T-cell (primary cell): ENCODE measurements at places on chromosomes 3 and 15. TPM values are rescaled to one million over a fixed set of nuclear protein-coding genes. Genes with fewer than 3 reads are reported as not detected.

DNA sequence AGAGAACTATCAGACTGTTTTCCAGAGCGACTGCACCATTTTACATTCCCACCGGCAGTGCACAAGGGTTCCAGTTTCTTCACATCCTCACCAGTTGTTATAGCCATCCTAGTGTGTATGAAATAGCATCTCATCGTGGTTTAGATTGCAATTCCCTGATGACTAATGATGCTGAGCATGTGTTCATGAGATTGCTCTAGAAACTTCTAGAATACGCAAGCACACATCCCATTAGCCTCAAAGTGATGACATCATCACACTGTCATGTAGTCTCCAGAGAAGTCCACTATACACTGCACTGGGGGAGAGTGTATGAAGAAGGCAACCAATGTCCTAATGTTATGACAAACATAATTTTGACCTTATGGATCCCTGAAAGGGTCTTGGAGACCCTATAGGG is 30.1 kb downstream of the FBLN2 start:
- H3K36me3 ChIP-seq = no peaks in the 10 kb centered on the region
- H3K4me3 ChIP-seq = no peak overlapping the region
- no peak overlapping the region for H3K27ac ChIP-seq
- H3K4me1 ChIP-seq = no peaks in the 10 kb centered on the region
- H3K27me3 ChIP-seq = peaks cover 5% of the 10 kb centered on the region
- DNase-seq = no peak

GRCh38 chr15:70535071-70535954 is 228.0 kb downstream of the UACA start:
- peak overlapping the region; percentile 81 for H3K4me3 ChIP-seq
- H3K27ac ChIP-seq = peak overlapping the region; percentile 66
- no peaks in the 10 kb centered on the region for H3K27me3 ChIP-seq
- peak; percentile 59 for DNase-seq
- H3K36me3 ChIP-seq = no peaks in the 10 kb centered on the region

DNA sequence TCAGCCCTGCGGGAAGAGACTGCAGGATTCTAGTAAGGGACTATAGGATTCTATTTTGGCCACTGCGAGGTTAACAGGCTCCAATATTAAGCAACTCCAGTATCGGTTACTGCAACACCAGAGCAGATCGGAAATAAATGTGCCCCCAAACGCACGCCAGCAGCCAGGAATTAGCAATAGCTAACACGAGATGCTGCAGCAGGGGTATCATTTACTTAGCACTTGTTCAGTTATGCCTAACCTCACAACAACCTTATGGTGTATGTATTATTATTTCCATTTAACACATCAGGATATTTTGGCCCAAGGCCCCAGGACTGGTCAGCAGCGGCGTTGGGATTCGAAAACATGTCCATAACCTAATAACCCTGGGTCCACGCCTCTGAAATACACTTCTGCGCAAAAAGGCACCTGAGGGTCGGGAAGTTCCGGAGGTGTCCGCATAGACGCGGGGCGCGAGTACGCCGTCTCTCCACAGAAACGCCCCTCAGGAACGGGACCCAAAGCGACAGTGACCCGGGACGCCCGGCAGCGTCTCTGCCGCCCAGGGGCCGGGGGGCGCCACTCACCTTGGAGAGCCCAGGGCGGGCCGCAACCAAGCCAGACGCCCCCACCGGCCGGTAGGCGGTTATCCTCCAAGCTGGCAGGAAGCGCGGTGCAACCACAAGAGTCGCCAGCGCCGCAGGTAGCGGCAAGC is 681 bp downstream of the PIK3CB start:
- peaks cover 30% of the 10 kb centered on the region for H3K4me1 ChIP-seq
- no peak for DNase-seq
- peak overlapping the region; percentile 62 for H3K27ac ChIP-seq
- H3K4me3 ChIP-seq = peak overlapping the region; percentile 84

- H3K36me3 ChIP-seq = no peaks in the 10 kb centered on the region
- no peak overlapping the region for H3K27ac ChIP-seq
- H3K27me3 ChIP-seq = no peaks in the 10 kb centered on the region
- no peaks in the 10 kb centered on the region for H3K4me1 ChIP-seq
Measured at GRCh38 chr3:14725013-14725412, 50.1 kb downstream of the C3orf20 start.

ANP32A gene
- 93.2 TPM for total RNA-seq

DNA sequence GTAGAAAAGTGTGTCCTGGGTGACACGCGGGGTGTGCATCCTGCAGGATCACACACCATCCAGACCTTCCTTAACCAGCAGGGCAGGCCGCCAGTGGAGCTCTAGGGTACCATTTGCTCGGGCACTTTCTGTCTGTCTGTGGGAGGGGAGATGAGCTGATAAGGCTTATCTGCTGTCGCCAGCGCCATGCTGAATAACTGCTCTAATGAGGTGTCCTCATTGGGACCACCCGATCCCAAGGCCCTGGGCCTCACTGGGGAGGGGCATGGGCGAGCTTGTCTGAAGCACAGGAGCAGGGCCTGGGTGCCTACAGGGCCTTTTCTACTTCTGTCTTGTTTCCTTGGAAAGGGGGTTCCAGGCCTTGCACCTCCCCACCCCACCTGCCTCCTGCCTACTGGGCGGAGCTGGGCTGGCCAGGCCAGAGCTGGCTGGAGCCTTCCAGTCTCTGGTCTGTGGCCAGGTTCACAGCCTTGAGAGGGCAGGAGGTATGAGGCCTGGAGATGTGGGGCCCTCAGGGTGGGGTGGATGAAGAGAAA is 2.5 kb upstream of the GATA2 start:
- H3K27me3 ChIP-seq = peaks cover 90% of the 10 kb centered on the region
- DNase-seq = no peak
- H3K36me3 ChIP-seq = no peaks in the 10 kb centered on the region
- H3K4me3 ChIP-seq = no peak overlapping the region
- H3K4me1 ChIP-seq = no peaks in the 10 kb centered on the region

DISP2 gene
- 0.03 TPM for total RNA-seq

DNA sequence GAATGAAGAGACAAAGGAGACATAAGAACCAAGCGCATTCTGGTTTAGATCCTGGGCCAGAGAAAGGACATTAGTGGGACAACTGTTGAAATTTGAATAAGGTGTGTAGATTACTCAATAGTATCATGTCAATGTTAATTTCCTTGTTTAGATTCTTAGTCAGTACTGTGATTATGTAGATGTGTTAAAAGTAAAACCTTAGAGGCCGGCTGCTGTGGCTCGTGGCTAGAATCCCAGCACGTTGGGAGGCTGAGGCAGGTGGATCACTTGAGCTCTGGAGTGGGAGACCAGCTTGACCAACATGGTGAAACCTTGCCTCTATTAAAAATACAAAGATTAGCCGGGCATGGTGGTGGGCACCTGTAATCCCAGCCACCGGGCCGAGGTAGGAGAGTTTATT is 26.7 kb downstream of the CYP8B1 start:
- no peak overlapping the region for H3K27ac ChIP-seq
- DNase-seq = no peak
- no peak overlapping the region for H3K4me3 ChIP-seq
- H3K27me3 ChIP-seq = no peaks in the 10 kb centered on the region
- H3K36me3 ChIP-seq = no peaks in the 10 kb centered on the region
- peaks cover 6% of the 10 kb centered on the region for H3K4me1 ChIP-seq

DNA sequence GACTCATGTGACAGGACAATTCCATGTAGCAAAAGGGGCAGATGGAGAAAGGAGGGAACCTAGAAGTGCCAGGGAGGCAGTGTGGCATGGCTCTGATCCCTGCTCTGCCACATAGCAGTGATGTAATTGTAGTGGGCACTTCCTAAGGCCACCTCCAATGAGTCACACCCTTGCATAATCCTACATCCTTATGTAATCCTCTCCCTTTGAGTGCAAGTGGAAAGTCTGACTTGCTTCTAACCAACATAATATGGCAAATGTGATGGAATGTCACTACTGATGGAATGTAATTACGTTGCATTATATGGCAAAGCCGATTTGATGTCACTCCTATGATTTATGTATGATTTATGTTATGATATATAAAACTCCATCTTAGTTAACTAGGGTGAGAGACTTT is 72.9 kb upstream of the ATP2C1 start:
- no peaks in the 10 kb centered on the region for H3K4me1 ChIP-seq
- no peak overlapping the region for H3K27ac ChIP-seq
- no peaks in the 10 kb centered on the region for H3K36me3 ChIP-seq
- no peaks in the 10 kb centered on the region for H3K27me3 ChIP-seq
- H3K4me3 ChIP-seq = no peak overlapping the region
- no peak for DNase-seq

- H3K4me3 ChIP-seq = no peak overlapping the region
- no peaks in the 10 kb centered on the region for H3K27me3 ChIP-seq
- no peak overlapping the region for H3K27ac ChIP-seq
- no peaks in the 10 kb centered on the region for H3K4me1 ChIP-seq
- DNase-seq = no peak
Measured at GRCh38 chr15:77825252-77825542, 192.5 kb upstream of the LINGO1 start.

DNA sequence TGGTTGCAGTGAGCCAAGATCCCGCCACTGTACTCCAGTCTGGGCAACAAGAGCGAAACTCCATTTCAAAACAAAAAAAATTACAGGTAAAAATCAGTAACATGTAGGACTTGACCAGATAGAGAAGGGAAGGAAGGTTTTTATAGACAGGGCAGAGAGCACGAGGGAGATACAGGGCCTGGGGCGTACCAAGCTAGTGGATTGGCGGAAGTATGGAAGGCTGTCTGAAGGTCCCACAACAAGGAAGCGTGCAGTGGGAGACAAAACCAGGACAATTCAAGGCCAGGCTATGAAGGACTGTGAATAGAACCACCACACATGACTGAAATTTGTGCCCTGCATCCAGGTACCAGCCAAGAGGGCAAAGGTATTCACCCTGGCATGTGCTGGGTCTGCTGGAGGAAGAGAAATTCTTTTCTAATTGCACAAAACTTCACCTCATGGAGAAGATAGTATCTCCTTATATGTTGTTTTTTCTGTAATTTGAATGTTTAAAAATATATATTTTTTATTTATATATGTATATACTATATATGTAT is 33.0 kb upstream of the BCL2A1 start:
- no peaks in the 10 kb centered on the region for H3K36me3 ChIP-seq
- H3K27me3 ChIP-seq = no peaks in the 10 kb centered on the region
- no peak overlapping the region for H3K4me3 ChIP-seq
- no peak for DNase-seq
- H3K27ac ChIP-seq = no peak overlapping the region

- no peak overlapping the region for H3K4me3 ChIP-seq
- no peak overlapping the region for H3K27ac ChIP-seq
Measured at GRCh38 chr15:20295238-20295811, 246.3 kb downstream of the GOLGA6L6 start.

DNA sequence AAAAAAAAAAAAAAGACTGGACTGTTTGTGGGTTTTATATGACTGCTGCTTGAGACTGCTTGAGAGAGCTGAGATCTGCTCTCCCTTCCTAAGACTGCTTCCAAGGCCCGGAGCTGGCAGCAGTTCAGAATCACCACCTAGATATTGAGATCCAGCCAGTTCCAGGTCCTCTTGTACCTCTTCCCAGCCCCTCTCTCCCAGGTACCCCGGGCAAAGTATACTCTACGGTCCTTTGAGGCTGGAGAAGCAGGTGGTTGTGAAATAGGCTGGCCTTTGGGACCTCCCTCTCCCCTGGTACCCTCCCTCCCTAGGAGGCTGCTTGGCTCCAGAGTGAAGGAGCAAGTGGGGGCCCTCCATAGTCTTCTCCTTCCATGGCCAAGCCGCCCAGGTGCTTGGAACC is 12.6 kb upstream of the BAHD1 start:
- DNase-seq = no peak
- peaks cover 3% of the 10 kb centered on the region for H3K36me3 ChIP-seq
- no peak overlapping the region for H3K4me3 ChIP-seq

GRCh38 chr3:194395778-194396538 is 3.1 kb downstream of the GP5 start:
- H3K27ac ChIP-seq = no peak overlapping the region
- peaks cover 40% of the 10 kb centered on the region for H3K4me1 ChIP-seq
- no peaks in the 10 kb centered on the region for H3K36me3 ChIP-seq
- DNase-seq = peak; percentile 34
